ENCODE measurements at places on chromosomes 6 and 20. TPM values are rescaled to one million over a fixed set of nuclear protein-coding genes. Genes with fewer than 3 reads are reported as not detected.

PTK6 gene
- not detected for total RNA-seq

KCNK15 gene
- total RNA-seq = 8.5 TPM

OR2H2 gene
- not detected for total RNA-seq

TNFAIP3 gene
- total RNA-seq = 7.0 TPM

BEND6 gene
- 34.8 TPM for total RNA-seq

PPP1R16B gene
- 0.33 TPM for total RNA-seq
